ENCODE measurements at places on chromosomes 3 and 15. TPM values are rescaled to one million over a fixed set of nuclear protein-coding genes. Genes with fewer than 3 reads are reported as not detected.
A peak's percentile ranks its signal among the peaks of the same experiment; 100 is the strongest.

DNA sequence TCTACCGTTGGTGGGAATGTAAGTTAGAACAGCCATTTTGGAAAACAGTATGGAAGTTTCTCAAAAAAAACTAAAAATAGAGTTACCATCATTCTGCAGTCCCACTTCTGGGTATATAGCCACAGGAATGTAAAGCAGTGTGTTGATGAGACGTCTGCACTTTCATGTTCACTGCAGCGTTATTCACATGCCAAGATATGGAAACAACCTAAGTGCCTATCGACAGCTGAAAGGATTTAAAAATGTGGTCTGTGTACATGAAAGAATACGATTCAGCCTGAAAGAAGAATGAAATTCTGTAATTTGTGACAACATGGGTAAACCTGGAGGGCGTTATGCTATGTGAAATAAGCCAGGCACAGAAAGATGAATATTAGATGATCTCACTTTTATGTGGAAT is 157.7 kb downstream of the THSD4 start:
- no peak overlapping the region for H3K4me3 ChIP-seq
- H3K27ac ChIP-seq, result no peak overlapping the region
- H3K27me3 ChIP-seq, result peaks cover 4% of the 10 kb centered on the region
- DNase-seq, result no peak
- no peaks in the 10 kb centered on the region for H3K36me3 ChIP-seq
- no peaks in the 10 kb centered on the region for H3K4me1 ChIP-seq

DNA sequence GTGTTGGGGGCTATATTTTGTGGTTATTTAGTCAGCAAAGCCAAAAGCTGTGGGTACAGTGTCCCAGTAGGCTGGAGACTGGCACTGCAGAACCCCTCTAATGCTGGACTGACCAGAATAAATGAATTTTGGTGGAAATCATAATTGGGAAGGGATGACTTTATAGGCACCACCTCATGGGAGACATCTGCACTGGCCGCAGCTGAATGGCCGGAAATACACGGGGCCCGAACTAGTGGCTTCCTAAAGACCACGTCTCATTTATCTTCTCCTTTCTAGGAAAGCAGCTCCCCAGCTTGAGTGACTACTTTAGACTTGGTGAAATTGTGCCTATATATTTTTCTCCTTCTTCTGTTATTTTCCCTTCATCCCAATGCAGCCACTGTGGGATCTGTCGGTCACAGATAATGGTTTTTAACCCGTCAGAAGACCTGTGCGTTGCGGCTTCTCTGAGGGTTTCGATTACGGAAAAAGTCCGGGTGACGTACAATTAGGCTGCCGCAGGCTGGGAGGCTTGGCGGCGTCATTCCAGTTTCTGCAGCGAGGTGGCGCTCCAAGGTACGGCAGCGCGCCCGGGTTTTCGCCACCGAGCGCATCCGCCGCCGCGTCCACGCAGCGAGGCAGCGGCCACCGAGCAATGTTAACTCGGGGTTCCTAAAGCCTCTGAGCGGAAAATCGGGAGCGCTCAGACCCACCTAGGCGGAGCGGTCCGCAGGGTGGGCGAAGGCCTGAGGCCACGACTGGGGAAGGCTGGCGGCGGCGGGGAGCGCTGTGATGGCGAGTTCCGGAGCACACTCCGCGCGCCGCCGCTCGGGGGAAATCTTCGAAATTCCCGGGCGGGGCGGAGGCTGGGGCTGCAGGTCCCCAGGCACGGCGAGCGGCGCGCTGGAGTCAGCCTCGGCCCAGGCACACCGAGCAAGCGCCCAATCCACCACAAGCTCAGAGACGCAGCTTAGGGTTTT is 26.3 kb downstream of the NR2F2 start:
- peak overlapping the region; percentile 70 for H3K4me3 ChIP-seq
- no peak overlapping the region for H3K27ac ChIP-seq
- H3K4me1 ChIP-seq, result peaks cover 20% of the 10 kb centered on the region
- DNase-seq, result peak; percentile 81

- H3K27ac ChIP-seq, result no peak overlapping the region
- peaks cover 32% of the 10 kb centered on the region for H3K27me3 ChIP-seq
- no peaks in the 10 kb centered on the region for H3K36me3 ChIP-seq
- H3K4me1 ChIP-seq, result no peaks in the 10 kb centered on the region
These were observed 92.2 kb upstream of the NTRK3 start for GRCh38 chr15:88348579-88349230.

GRCh38 chr3:151330379-151330778 is 1.0 kb upstream of the P2RY13 start:
- no peak overlapping the region for H3K4me3 ChIP-seq
- H3K27ac ChIP-seq, result no peak overlapping the region
- DNase-seq, result no peak
- peaks cover 16% of the 10 kb centered on the region for H3K27me3 ChIP-seq
- peaks cover 7% of the 10 kb centered on the region for H3K4me1 ChIP-seq

- DNase-seq, result no peak
- H3K4me1 ChIP-seq, result no peaks in the 10 kb centered on the region
- no peaks in the 10 kb centered on the region for H3K27me3 ChIP-seq
- no peak overlapping the region for H3K27ac ChIP-seq
These were observed 66.1 kb upstream of the CTDSPL start for GRCh38 chr3:37795431-37796061.

Gene C15orf62
- 0.39 TPM for total RNA-seq

All from activated CD4-positive, alpha-beta memory T cell treated with anti-CD3 and anti-CD28 coated beads for 36 hours (primary cell).